ENCODE measurements at places on chromosomes 2 and 18.
A peak's percentile ranks its signal among the peaks of the same experiment; 100 is the strongest.

DNA sequence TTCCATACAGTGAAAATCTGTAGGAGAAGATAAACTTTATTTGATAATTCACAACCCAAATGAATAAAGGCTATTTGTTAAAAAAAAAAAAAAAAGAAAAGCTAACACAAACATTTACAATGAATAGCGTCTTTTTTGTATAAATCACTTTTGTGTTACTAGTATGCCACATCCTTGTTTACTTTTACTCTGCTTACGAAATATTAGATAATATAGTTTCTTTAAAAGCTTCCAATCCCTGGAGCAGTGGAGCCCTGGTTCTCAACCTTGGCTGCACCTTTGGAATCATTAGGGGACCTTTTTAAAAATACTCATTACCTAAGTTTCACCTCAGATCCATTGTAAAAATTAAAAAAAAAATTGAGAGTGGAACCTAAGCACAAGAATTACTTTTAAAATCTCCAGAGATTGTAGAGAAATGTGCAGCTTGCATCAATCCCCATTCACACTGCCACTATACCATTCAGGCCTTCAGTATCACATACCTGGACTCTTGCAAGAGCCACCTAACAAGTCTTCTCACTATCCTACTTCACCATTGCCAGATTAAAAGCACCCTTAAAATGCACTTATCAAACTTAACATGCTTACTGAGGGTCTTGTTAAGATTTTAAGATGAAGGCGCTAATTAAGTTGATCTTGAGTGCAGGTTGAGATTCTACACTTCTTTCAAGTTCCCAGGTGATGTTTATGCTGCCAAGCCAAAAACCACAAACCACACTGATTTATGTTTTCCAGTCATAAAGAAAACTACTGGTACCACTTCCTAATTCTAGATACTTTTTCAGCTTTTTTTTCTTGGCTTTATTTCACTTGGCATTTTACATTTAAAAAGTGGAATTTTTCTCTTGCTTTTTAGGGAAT lies 59.7 kb upstream of the ZC3H15 start:
- DNase-seq, result no peak

DNA sequence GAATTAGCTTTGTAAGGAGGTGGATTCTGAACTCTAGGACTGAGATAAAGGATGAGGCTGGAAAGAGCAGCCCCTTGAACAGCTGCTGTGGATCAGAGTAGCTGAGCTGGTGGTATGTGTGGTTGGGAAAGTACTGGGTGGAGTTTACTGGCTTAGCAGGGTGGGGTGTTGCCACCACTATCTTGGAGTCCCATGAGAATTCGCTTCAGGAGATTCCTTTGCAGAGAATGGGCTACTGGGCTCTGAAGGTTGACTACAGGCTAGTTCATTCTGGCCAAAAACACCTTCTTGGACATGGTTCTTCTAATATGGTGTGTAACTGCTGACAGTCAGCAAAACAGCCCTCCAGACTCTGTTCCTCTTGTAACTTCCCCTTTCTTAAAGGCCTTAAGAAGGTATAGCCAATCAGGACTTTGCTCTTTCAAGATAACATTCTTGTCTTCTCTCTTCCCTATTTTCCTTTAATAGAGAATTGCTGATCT lies 52.7 kb downstream of the TET3 start:
- DNase-seq, result peak; percentile 78

- DNase-seq, result peak; percentile 58
Measured at GRCh38 chr2:30514134-30514847, 67.2 kb downstream of the LCLAT1 start.

GRCh38 chr18:79418642-79419041 lies 22.9 kb downstream of the NFATC1 start:
- no peak for DNase-seq

GRCh38 chr2:128427413-128427755 lies 108.7 kb upstream of the HS6ST1 start:
- no peak for DNase-seq

- DNase-seq, result no peak
Measured at GRCh38 chr2:45859682-45860081, 208.2 kb downstream of the PRKCE start.

GRCh38 chr2:43715300-43716098 lies 39.3 kb upstream of the C1GALT1C1L start:
- no peak for DNase-seq

DNA sequence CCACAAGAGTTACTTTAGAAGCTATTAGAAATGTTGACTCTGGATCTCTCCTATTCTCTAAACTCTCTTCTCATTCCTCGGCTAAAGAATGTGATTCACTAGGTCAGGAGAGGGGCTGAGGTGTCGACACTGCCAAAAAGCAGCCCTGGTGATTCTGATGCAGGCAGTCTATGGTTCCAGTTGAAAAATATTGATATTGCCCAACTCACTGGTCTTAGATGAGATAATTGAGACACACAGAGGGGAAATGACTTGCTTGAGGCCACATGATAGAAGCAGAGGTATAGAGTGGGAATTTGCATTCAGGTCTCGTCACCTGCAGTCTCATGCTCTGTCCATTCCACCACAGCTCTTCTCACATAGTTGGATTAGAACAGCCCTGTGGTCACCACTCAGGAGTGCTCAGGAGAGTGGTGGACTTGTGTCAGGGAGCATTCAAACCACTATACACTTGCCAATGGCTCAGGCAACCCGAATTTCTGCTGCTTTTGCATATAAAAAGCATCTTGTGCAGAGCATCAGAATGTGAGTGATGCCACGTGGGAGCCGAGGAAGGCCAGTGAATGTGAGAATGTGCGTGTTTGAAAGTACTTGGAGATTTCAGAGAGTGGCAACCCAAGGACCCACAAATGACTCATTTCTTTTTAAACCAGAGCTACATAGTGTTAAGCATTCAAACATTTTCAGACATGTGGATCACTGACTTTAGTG lies 65.1 kb upstream of the CTLA4 start:
- no peak for DNase-seq

DNA sequence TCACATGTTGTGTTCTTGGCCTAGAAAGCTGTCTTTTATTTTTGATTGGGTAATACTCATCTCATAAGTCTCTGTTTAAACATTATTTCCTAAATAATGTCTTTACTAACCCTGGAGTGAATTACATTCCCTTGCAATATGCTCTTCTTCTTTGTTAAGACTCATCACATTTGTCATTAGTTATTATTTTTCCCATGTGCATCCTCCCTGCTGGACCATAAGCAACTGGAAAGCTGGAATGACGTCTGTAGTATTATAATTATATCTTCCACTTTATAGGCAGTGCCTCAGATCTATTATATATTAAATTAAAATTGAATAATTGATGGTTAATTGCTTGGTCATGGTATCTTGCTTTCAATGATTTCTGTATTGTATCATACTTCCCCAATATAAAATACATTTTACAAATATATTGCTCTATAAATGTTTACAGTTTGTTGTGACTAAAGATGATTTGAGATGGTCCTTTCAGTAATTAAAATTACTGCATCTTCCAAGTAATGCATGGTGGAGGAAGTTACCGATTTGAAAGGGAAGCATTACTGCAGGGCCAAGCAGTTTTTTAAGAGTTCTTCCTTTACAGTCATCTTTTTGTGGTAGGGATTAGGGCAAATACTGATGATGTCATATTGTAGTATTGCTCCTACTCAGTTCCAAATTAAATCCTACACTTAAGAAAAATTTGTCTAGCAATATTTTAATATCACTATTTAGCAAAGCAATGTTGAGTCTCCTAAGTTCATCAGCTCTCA lies 2.1 kb upstream of the RGPD4 start:
- no peak for DNase-seq

GRCh38 chr18:36195427-36196122 lies 8.3 kb downstream of the MOCOS start:
- DNase-seq, result no peak

DNA sequence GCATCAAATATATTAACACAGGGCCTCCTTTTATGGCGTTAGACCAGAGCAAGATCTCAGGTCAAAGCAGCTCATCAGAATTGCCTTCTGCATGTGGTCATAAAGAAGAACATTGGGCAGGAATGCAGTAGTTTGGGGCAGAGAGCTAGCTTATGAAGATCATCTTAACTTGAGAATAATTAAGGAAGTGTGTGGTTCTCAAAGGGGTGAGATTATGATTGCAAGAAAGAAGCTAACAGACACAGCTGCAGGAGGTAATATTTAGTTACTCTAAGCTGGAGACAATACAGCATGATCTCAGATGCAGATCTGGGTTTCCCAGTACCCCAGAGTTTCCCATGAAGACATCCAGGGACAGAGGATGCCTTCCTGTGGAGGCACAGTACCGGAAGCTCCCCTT lies 91.6 kb downstream of the TTC27 start:
- DNase-seq, result no peak

GRCh38 chr2:200320344-200320743 lies 13.9 kb downstream of the SPATS2L start:
- no peak for DNase-seq

DNA sequence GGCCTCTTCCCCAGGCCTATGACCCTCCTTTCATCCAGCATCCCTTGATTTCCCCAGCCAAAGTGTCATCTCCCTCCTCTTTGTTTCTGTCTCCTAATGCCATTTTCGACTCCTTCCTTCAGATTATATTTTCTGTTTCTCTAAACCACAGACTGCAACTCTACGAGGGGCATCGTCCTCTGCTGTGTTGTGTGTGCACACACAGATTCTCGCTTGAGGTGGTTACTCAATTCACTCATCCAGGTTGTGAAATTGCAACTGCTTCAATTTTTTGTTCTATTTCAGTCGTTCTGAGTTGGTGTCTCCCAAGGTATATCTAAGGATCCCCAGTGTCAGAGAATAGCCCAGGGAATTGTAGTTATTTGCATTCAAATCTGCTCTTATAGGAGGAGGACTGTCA lies 113.5 kb upstream of the NDUFV2 start:
- no peak for DNase-seq

GRCh38 chr2:236241181-236242056 lies 22.8 kb downstream of the ASB18 start:
- DNase-seq, result no peak

DNA sequence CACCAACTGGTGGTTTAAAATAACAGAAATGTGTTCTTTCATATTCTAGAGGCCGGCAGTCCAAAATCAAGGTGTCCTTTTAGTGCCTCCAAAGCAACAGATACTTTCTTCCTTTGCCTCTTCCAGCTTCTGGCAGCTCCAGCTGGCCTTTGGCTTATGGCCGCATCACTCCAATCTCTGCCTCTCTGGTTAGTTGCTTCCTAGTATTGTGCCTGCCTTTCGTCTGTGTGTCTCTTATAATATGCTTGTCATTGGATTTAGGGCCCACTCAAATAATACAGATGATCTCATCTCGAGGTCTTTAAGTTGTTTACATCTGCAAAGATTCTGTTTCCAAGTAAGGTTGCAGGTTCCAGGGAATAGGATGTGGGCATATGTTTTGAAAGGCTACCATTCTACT lies 855.2 kb upstream of the ID2 start:
- no peak for DNase-seq

GRCh38 chr2:230690439-230690838 lies 22.2 kb upstream of the CAB39 start:
- DNase-seq, result no peak

GRCh38 chr2:37984176-37984575 lies 59.1 kb downstream of the RMDN2 start:
- no peak for DNase-seq

DNA sequence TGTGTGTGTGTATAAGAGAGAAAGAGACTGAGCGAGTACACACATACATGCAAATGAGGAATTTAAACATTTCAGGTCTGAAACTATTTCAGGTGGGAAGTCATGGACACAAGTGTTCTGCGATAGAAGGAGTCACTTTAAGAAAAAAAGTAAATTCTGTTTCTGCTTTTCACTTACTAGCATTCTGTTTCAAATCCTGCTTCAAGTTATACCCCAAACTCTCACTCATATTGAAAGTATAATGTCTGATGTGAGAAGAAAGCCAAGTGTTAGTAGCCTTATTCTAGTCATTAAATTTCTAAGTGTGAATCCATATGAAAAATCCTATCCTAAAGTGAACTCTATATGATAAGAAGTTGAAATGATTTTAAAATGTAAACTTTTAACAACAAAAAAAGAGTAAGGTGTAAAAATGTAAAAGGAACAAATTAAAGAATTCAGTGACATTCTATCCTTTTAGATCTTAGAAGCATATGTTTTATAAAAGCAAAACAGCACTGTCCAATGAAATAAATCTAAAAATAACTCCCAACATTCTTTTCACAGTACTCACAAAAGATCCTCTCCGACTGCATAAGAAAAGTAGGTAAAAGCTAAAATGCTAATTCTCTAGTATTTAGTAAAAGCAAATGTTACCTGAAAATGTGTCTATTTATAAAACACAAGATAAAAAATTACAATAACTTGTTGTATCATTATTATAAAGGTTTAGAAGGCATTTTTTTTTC lies 570.6 kb downstream of the ZEB2 start:
- DNase-seq, result no peak

DNA sequence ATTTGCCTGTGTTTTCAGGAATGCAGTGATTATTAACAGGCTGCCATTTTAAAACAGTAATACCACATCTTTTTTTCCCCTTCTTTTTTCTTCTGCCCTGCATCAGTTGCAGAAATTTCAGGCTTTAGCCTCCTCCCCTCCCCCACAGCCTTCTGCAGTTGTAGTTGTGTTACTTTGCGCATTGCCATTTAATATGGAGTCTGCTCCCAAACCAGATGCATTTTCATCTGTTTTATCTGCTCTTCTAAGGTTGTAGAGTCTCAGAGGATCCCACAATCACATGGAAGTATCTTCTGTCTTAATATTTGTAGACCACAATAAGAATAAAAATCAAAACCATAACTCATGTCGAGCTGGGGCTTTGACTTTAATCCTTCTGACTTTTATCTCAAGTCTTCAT lies 3.8 kb downstream of the ASXL3 start:
- DNase-seq, result no peak

GRCh38 chr2:193627927-193628272 lies 1433.2 kb upstream of the TMEFF2 start:
- no peak for DNase-seq

- no peak for DNase-seq
Measured at GRCh38 chr2:95350774-95351597, 51.5 kb upstream of the FAHD2A start.

GRCh38 chr2:155223781-155224406 lies 525.4 kb downstream of the KCNJ3 start:
- DNase-seq, result no peak

- DNase-seq, result peak; percentile 82
Measured at GRCh38 chr2:43169987-43170386, 56.4 kb downstream of the ZFP36L2 start.

- DNase-seq, result no peak
Measured at GRCh38 chr2:85698880-85699254, 4.7 kb downstream of the GNLY start.

DNA sequence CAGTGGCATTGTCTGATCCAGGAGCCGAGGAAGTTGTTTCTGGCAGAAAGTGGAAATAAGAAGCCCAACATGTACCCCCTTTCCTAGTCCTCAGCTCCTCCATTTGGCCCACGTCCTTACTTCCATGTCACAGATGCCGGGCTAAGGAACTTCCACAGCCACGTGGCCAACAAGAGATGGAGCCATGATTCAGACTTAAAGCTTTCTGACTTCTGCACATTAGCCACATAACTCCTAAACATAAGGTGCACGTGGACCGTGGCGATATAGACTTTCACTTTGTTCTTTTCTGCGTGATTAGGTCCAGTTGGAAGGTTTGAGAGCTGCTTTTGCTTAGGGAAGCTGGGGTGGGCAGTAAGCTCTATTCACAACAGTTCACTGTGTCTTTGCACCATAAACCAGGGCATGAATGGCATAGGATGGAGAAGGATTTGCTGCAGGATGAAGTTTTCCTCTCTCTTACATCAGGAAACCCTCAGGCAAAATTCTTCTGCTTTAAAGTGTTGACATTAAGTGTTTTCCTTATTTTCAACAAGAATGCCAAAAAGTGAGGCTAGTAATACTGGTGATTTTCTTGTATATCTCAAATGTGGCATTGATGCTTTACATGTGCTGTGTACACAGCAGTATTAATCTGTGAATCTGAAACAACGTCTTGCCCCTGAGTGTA lies 61.2 kb upstream of the RBM44 start:
- DNase-seq, result no peak

GRCh38 chr2:1841903-1842791 lies 97.8 kb upstream of the PXDN start:
- no peak for DNase-seq

Measured in hematopoietic multipotent progenitor cell treated with erythropoietin and hydrocortisone succinate and interleukin-3 and kit ligand, for 17 days (in vitro differentiated cells).